ENCODE measurements at places on chromosomes 2 and 18.

DNA sequence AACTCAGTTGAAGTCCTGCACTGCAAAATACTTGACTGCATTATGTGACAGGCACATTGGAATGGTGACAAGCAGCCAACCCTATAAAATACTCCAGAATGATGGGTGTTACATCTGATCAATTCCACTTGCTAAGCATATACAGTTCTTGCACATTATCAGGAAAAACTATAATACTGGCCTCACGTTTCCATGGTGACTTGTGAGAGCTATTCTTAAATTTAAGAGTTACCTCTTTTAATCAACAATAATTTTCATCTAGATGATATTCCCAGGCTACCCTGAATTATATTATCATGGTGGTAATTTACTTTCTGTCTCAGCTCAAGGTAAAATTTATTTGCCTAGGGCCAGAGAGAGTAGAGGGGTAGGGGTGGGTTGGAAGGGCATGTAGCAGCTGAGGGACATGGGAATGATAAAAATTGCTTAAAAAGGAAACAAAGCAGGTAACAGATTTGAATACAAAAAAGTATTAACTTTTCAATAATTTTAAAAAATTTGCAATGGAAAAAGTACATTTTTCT, 132.3 kb upstream of the PGAP1 start:
- no peak for DNase-seq

GRCh38 chr2:120338015-120338414, 7.9 kb upstream of the INHBB start:
- DNase-seq, result no peak

DNA sequence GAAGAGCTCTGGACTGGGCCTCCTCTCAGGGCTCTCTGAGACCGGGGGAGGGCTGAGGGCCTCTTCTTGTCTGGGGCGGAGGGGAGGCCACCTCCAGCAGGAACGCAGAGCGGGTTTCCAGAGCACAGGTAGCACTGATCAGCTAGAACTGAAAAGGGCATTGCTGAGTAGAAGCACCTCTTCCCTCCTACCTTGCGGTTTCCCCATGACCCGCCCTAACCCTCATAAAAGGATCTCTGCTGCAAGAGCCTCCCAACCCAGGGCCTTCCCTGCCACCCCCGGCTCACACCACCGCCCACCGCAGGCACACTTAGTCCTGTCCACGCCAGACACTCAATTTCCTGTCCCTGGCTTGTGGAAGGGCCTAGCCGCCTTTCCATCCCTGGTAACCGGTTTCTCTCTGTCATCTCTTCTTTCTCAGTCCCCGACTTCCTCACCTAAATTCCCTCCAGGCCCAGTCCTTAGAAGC, 966 bp downstream of the ADCY3 start:
- DNase-seq, result peak; percentile 37

DNA sequence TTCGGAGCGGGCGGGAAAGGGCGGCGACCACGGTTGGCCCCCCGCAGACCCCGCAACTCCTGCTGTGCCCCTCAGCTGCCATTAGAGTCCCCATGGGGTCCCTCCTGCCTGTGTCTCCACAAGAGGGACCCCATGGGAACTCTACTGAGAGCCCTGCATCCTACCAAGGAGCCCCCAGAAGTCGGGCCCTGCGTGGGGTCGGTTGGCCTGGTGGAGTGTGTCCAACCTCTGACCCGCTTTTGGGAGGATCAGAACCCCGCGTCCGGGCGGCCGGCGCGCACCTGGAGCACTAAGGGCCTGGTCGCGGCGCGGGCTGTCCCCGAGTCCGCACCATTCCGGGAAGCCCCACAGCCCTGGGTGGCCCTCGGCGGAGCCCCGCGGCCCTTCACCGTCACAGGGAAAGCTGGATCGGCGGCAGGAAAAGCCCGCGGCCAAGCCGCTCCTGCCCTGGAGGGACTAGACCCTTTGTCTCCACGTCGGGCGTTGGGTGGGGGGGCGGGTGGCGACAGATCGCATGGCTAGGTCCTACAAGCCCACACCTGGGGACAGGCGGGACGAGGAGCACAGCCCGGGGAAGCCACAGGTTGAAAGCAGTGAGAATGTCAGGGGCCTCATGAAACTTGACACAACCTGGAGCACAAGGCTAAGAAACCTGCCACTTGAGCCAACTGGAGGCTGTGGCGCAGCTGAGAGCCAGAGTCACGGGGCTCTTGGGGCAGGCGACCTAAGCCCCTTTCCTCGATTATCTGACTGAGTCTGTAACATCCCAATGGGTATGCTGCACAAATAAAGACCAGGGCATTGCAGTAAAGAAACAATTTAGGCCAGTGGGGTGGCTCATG, 11.2 kb upstream of the CXXC1 start:
- no peak for DNase-seq

DNA sequence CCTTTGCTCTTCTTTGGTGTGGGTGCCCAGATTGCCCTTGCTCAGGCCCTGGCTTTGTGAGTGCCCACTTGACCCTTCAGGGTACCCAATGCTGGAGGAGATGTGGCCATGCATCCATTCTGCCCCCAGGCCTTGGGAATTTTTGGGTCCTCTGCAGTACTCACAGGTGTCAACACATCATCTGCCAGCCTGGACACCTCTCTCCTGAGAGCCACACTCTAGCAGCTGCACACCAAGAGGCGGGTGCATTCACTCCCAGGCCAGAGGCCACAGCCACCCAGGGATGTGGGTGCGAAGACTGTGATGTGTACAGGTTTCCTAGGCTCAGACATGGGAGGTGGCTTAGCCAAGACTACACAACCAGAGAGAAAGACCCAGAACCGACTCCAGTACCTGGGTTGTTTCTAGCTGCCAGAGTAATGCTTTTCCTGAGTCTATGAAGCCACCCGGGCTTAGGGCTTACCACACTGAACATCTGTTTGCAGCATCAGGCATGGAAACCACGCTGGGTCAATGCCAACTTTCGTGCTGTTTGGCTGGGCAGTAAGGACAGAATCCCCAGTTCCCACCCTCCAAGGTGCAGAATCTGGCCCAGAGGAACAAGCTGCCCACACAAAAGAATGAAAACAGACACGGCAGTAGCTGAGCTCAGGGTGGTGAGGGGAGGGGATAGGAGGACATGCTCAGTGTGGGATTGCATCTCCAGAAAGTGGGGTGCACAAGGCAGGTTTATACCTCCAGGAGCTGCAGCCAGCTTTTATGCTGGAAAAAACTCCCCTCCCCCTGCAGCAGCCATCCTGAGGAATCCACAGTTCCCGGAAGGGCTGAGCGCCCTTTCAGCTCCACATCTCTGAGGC, 40.1 kb downstream of the KCNF1 start:
- no peak for DNase-seq

All from stimulated activated CD4-positive, alpha-beta T cell treated with anti-CD3 and anti-CD28 coated beads, TNF-alpha, amount 100 ng/mL, for 1 hour (primary cell).